ENCODE measurements at places on chromosomes 6 and 20.

GRCh38 chr6:1832844-1833787, 223.4 kb downstream of the FOXC1 start:
- peak; percentile 58 for DNase-seq

DNA sequence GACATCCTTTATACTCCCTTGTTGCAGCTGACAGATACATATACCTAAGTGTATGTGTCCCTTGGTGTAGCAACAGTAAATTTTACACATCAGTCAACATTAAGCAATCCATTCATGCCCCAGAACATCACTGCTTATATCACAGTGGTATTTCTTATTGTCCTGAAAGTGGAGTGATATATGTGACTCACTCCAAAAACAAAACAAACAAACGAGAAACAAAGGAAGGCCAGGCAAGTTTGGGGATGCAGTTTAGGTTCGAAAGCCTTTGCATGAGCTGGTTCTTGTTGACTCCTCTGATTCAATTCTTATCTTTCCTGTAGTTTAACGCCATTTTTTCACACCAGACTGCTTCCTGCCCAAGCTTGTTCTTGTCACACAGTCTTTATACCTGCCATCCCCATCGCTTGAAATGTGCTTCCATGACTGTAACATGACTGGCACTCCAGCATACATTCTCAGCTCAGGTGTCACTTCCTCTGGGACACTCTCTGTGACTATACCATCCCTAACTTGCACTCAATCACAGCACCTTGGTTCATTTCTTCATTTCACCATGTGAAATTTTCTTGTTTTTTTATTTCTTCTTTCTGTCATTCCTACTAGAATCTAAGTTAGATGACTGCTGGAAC, 125.0 kb upstream of the TSHZ2 start:
- DNase-seq = no peak

- DNase-seq = no peak
Measured at GRCh38 chr20:37828684-37829083, 74.2 kb upstream of the VSTM2L start.

- DNase-seq = no peak
Measured at GRCh38 chr20:51600016-51600420, 57.5 kb upstream of the NFATC2 start.

- DNase-seq = no peak
Measured at GRCh38 chr6:147704691-147705090, 196.2 kb downstream of the SAMD5 start.

- peak; percentile 5 for DNase-seq
Measured at GRCh38 chr6:68776354-68776753, 141.3 kb downstream of the ADGRB3 start.

- DNase-seq = no peak
Measured at GRCh38 chr6:21084656-21085055, 508.9 kb upstream of the SOX4 start.

DNA sequence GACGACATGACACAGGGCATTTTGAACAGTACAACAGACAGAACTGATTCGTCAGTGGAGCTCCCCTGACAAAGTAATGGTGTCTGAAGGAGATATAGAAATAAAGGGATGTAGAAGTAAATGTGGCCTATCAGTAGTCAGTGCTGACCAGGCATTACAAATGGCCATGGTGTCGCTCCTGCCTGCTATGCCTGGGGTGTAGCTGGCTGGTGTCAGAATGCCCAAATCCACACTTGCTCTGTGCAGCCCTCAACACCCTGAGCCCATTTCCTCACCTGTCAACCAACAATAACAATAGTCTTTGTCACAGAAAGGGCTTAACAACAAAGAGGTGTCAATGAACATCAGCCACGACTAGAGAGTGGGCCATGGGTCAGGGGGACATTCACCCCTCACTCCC, 53.2 kb downstream of the MAP3K5 start:
- DNase-seq = no peak

DNA sequence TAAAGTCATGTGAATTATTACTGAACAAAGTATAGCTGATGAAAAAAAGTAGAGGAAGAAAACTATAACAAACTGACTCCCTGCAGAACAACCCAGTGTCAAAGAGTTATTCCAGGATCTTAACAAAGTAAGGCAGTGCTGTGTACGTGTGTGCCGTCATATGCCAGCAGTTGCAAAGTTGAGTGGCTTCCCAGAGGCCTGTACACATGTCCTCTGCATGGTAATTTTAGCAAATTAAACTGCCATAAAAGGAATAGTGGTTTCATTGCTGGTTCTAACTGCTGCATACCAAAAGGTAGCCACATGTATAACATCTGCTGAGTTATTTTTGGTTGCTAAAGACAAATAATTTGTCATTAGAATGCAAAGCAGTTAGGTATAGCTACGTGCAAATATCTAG, 44.8 kb downstream of the RIPOR2 start:
- DNase-seq = no peak

Measured in NCI-H2081 (cell line).